ENCODE measurements at places on chromosomes 7 and 10. TPM values are rescaled to one million over a fixed set of nuclear protein-coding genes. Genes with fewer than 3 reads are reported as not detected.

Gene GIMAP7
- 22.1 TPM for total RNA-seq

- H3K27me3 ChIP-seq: no peaks in the 10 kb centered on the region
- DNase-seq: no peak
- H3K4me3 ChIP-seq: no peak overlapping the region
- H3K27ac ChIP-seq: peak overlapping the region; percentile 48
- no peaks in the 10 kb centered on the region for H3K4me1 ChIP-seq
Measured at GRCh38 chr7:139651308-139651707, 126.5 kb downstream of the HIPK2 start.

Gene KAZALD1
- 4.9 TPM for total RNA-seq

Gene CCL24
- total RNA-seq: not detected

GRCh38 chr7:36562121-36562520, 162.2 kb downstream of the AOAH start:
- no peak overlapping the region for H3K4me3 ChIP-seq
- H3K27ac ChIP-seq: no peak overlapping the region
- H3K36me3 ChIP-seq: no peaks in the 10 kb centered on the region
- H3K27me3 ChIP-seq: no peaks in the 10 kb centered on the region
- no peaks in the 10 kb centered on the region for H3K4me1 ChIP-seq

All from breast epithelium (tissue), 4 donors.